RWPE1 (cell line): ENCODE measurements at places on chromosomes 1 and 21.
A peak's percentile ranks its signal among the peaks of the same experiment; 100 is the strongest.

GRCh38 chr1:43668956-43669355 lies 19.0 kb downstream of the KDM4A start:
- peak; percentile 72 for DNase-seq

GRCh38 chr21:14452727-14453241 lies 69.8 kb upstream of the HSPA13 start:
- no peak for DNase-seq

GRCh38 chr1:47438165-47439016 lies 547 bp downstream of the FOXD2 start:
- DNase-seq: no peak

DNA sequence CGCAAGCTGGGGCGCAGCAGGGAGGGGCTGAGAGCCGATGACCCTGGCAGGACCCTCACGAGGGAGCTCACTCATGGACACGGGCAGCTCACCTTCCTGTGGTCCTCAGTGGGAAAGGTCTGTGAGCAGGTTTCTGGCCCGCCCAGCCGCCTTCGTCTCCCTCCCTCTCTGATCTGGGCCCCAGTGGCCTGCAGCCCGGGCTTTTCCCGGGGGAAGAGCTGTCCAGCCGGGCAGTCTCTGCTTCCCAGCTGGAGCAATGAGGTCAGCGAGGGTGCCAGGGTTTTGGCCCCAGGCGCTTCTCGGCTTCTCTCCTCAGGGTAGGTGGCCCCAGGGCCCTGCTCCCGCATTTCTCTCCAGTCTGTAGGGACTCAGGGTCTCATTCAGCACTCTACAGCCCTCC lies 22.2 kb upstream of the ARHGEF16 start:
- no peak for DNase-seq

GRCh38 chr1:47223174-47223920 lies 8.7 kb downstream of the TAL1 start:
- DNase-seq: no peak

- peak; percentile 77 for DNase-seq
Measured at GRCh38 chr21:36966066-36966820, at the start of gene HLCS. Gene HLCS, minus strand, starts transcription at chr21:36966669. Its CDS starts 31 bp downstream, at chr21:36966638.

DNA sequence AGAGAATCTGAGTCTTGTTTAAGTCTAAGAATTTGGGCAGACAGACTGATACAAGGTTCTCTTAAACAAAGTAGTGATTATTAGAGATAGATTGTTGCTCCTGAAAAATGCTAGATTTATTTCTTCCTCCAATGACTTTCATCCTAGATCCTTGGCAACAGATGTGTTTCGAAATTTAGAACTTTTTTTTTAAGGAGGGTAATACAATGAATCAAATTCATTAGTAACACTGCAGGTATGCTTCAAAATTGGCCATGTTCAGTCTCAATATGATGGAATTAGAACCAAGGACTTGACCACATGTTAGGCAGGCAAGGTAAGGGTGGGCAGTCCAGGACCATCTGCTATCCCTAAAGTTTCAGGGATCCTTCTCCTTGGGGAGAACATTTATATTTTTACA lies 4.5 kb upstream of the LCE1F start:
- no peak for DNase-seq

GRCh38 chr1:173870252-173871075 lies 2.3 kb downstream of the ZBTB37 start:
- no peak for DNase-seq

- no peak for DNase-seq
Measured at GRCh38 chr1:230174471-230175162, 107.6 kb downstream of the GALNT2 start.

GRCh38 chr21:43193651-43194302 lies 25.0 kb downstream of the CRYAA start:
- peak; percentile 82 for DNase-seq

DNA sequence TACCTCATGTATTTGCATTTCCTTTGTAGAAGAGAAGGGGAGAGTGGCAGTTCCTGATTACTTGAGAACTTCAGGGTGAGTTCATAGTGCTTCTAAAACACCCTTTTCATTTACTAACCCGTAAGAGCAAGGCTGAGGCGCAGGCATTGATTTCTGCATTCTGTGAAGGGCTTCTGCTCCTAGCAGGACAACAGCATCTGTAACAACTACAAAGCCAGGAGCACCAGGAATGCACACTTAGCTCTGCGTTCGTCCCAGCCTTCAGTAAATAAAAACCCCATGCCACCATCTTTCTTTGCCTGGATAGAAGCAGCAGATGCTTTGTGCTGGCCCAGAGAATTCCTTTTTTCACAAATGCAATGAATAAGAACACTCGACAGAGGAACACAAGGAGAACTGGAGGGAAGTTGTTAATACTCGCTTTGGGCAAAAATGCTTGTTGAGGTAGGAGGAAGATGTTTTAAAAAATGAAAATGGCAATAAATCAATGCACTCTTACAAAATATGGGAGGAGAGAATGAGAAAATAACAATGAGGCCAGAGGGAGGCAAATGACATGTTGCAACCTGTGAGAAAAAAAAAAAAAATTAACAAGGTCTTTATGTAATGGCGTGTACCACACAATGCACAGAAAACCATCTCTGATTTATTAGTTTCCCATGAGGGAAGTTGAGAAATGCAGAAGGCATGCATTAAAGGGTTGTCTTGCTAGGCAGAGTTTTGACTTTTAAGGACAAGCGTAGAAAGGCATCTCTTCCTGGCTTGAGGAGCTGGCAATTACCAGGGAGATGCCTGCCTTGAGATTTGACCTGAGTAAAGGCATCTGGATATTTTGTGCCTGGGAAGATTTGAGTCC lies 418.8 kb downstream of the DISC1 start:
- peak; percentile 8 for DNase-seq

GRCh38 chr1:76867342-76868130 lies at the start of gene ST6GALNAC5:
Gene ST6GALNAC5, plus strand, starts transcription at chr1:76867480.
- peak; percentile 10 for DNase-seq

- DNase-seq: no peak
Measured at GRCh38 chr1:200384818-200385390, 24.9 kb downstream of the ZNF281 start.
